ENCODE measurements at places on chromosomes 13 and 19. TPM values are rescaled to one million over a fixed set of nuclear protein-coding genes. Genes with fewer than 3 reads are reported as not detected.

DNA sequence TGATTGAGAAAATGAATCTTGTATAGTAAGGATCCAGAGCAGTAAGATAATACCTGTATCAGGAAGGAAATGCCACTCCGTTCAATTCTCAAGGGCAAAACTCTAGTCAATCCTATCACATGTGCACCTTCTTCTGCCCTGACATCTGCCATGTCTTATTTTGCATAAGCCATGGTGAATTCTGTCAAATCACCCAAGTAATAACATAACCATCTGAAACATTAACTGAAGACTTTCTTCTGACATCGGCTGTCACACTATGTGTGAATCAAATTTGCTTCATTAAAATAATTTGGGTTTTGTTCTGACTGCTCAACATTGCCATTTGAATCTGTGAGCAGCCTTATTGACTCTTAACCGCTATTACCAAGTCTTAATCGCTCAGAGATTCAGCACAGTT lies 91.2 kb downstream of the PCDH9 start:
- no peak for DNase-seq

DNA sequence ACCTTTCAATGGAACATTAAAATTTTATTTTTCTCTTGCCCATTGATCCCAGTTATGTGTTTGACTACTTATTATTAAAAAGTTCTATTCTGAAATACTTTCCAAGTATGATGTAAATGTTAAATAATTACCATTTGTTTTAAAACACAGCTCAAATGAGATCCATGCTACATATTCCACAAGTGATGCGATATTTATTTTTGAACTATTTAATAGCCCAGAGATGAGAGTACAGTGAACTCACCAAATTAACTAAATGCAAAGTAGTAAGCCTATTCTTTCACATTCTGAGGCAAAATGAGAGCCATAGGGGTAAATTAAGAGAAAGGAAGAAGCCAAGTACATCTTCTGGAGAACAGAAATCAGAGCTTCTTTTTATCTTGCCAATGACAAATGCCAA lies 1.2 kb upstream of the DCLK1 start:
- no peak for DNase-seq

GRCh38 chr13:47005756-47006414 lies 109.0 kb upstream of the HTR2A start:
- no peak for DNase-seq

NAXD gene
- 41.0 TPM for polyA plus RNA-seq

OR7A5 gene
- polyA plus RNA-seq = not detected

FLT3 gene
- polyA plus RNA-seq = 0.42 TPM

FGF22 gene
- 0.40 TPM for polyA plus RNA-seq

STXBP2 gene
- 31.7 TPM for polyA plus RNA-seq

Data from right lung (tissue), 10 donors.